Activated CD4-positive, alpha-beta T cell treated with anti-CD3 and anti-CD28 coated beads, Interleukin-2, amount 50 U/mL, for 16 hours (primary cell): ENCODE measurements at places on chromosomes 5 and 9.
A peak's percentile ranks its signal among the peaks of the same experiment; 100 is the strongest.

- DNase-seq = no peak
Measured at GRCh38 chr9:79684711-79685575, 113.2 kb downstream of the TLE4 start.

GRCh38 chr5:136039202-136039601 lies 10.4 kb downstream of the TGFBI start:
- no peak for DNase-seq

GRCh38 chr9:90256345-90256744 lies 386.3 kb downstream of the DIRAS2 start:
- no peak for DNase-seq

DNA sequence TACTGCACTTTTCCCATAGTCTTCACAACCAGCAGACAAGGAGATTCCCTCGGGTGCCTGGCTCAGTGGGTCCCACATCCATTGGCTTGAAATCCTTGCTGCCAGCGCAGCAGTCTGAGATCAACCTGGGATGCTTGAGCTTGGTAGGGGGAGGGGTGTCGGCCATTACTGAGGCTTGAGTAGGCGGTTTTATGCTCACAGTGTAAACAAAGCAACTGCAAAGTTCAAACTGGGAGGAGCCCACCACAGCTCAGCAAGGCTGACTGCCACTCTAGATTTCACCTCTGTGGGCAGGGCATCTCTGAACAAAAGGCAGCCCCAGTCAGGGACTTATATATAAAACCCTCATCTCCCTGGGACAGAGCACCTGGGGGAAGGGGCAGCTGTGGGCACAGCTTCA lies 512.3 kb upstream of the MPDZ start:
- DNase-seq = no peak

DNA sequence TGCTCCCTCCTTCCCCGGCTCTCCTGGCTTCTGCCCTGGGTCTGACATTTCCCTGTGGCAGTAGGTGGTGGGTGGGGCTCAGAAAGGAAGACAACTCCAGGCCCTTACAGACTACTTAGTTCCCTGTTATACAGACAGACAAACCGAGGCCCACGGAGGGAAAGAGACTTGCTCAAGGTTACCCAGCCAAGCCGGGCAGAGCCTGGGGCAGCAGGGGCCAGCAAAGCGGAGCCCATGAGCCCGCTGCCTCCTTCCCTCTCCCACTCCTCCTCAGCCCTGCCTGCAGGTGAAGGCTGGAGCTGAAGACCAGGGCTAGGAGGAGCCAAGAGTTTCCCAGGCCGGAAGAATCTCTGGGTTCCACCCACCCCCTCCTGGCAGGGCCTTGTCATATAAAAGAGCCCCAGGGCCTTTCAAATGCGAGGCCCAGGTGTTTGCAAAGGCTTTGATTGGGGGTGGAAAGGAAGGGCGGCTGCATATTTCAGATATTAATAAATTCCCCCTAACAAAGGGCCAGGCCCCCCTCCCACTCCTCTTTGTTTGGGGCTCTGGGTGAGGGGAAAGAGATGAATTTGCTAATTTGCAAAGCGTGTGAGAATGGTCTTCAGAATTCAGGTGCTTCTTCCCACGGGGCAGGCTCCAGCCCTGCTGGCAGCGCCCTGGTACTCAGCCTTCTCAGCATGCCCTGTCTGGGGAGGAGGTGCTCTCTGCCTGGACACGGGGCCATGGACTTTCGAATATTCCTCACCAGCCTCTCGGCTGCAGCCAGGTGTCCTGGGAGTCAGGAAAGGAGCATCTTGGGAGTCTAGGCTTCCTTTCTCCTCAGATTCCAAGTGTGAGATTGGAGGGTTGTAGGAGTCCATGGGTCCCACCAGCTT lies 21.5 kb downstream of the SLC6A7 start:
- DNase-seq = no peak

DNA sequence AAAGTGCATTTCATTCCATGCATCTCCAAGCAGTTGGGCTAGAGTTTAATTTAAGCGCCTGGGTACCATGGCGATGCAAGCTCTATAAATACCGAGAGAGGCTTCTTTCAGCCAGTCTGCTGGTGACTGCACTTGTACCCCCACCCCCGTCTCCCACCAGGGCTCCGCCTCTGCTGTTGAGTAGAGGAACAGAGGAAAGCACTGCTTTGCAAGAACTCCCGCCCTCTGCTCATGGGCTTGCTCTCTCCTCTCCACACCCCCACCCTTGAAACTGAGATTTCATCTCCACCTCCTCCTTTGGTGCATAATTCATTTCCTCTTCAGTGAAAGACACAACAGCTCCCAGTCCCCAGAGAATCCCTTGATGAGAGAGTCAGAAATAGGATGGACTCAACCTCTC lies 5.1 kb upstream of the WWC1 start:
- no peak for DNase-seq

DNA sequence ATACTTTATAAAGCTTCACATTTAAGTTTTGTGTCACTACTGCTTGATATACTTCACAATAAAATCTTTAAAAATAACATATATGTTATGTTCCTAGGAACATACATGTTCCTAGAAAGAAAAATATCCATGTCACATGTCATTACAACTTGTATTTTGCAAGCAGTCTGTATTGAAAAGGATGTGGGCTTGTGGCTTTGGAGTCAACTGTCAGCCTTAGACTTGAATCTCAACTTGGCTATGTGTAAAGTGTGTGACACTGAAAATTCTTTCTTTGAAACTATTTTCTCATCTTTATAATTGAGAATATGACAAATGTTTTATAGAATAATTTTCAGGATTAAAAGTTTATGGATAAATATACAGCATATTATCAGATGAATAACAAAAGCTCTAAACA lies 273.1 kb downstream of the KIAA0825 start:
- DNase-seq = no peak

DNA sequence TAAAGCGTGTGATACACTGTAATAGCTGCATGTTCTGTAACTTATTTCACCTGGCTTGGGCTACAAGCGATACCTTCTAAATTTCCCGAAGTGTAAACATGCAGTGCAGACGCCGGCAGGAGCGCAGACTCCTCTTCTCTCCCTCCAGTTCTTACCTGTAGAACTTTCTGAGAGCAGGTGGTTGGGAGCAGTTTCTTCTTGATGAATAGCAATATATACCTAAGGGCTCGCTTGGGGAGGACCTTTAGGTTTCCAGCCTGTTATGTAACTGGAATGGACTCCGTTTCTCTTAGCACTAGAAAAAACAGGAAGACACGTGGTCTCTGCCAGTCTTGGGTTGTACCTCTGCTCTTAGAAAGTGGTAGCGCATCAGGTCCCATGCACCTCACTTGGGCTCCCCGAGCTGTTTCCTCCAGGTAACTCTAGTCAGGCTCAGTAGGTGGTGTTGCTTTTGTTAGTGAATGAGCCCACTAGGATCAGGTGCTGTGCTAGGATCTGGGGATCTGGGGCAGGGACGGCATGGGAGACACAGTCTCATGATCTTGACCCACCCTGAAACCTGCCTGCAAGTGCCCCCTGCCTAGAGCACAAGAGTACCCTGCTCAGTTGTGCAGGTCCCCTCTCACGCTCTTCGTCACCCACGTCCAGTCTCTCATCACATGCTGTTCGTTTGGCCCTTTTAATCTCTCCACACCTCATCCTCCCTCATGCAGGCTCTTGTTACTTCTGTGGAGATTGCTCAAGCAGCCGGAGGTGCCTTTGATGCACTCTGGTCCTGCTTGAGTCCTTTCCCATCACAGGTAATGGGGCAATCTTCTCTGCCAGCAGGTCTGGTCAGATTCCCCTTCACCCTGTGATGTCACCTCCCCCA lies 2.8 kb downstream of the TENT4A start:
- DNase-seq = no peak

DNA sequence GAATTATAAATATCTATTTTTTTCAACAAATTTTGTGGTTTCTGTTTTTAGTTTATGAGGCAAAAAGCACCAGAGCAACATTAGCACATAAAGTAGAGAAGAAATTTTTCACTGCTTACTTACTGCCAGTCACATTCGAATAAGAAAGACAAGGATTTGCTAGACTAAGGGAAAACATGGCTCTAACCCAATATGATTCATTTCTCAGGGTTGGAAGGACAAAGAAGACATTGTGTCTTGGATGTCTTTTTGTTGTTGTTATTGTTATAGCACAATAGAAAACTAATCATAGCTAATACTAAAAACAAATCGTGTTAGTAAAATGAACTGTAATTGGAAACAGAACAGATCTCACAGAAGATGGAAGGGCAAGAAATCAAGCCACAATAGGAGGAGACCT lies 90.9 kb upstream of the SLCO6A1 start:
- no peak for DNase-seq

GRCh38 chr5:66361070-66361469 lies 217.0 kb downstream of the SREK1 start:
- DNase-seq = no peak

- DNase-seq = no peak
Measured at GRCh38 chr5:174424219-174425053, 299.9 kb upstream of the MSX2 start.

GRCh38 chr9:13128266-13128860 lies 151.1 kb downstream of the MPDZ start:
- no peak for DNase-seq

- DNase-seq = no peak
Measured at GRCh38 chr9:13395156-13395555, 115.7 kb upstream of the MPDZ start.

DNA sequence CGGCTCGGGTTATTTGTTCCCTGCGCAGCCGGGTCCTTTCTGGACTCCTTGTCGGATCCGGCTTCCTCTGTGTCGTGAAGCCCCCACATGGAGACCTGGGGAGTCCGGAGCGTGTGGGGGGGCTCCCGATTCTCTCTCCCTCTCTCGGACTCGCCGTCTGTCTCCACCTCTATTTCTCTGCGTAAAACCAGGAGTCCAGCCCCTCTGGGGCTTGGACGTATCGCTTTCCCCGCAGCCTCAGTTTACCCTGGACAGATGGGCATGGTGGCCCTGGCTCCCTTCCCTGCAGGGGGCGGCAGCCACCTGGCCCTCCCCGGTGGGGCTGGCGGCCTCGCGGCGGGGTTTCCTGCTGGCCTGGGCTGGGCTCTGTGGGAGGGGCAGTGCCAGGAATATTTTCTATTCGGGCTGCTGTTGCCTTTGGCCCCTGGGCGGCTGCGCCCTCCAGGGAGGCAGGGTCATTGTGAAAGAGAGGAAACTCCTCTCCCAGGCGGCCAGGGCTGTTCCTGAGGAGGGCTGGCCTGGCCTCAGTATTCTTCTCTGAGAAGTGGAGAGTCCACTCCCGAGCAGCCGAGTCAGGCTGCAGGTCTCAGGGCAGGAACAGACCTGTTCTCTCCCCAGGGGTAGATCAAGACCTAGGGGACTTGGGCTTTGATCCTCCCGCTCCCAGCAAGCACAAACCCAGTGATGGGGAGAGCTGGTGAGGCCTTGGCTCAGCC lies 665 bp downstream of the ASS1 start:
- DNase-seq = no peak

DNA sequence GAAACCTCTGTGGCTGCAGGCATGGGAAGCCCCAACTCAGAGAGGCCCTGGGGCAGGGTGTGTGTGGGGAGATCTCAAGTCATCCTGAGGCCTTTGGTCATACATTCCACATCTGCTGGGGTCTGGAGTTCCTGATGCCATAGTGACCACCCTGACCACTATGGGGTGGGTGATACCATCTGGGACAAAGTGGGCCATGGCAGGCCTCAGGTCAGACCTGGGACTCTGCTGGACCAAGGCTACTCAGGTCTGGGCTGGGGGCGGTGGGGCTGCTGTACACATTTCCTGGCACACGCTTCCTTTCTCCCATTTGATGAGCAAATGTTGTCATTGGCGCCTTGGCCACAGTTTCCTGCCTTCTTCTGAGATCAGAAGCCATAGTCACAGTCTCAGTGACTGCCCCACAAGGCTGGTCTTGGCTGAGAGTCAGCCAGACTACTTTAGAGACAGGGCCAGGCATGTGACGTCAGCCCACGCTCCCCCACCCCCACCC lies 15.1 kb upstream of the ACSL6 start:
- DNase-seq = peak; percentile 65

GRCh38 chr9:123589361-123590239 lies 233.6 kb downstream of the CRB2 start:
- DNase-seq = no peak

DNA sequence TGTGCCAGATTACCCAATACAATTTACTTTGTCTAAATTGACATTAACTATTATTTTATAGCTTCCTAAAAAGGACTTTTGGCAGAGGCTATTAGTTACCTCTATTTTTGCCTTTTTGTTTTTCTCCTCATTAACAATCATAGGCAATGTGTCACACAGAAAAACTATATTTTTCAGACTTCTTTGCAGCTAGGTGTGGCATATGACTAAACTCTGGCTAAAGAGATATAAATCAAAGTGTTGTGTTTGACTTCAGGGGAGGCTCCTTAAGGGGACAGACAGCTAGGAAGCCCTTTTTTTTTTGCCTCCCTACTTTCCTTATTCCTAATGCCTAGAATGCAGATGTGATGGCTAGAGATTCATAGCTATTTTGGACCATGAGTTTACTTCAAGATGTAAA lies 19.7 kb upstream of the GCNT4 start:
- no peak for DNase-seq

DNA sequence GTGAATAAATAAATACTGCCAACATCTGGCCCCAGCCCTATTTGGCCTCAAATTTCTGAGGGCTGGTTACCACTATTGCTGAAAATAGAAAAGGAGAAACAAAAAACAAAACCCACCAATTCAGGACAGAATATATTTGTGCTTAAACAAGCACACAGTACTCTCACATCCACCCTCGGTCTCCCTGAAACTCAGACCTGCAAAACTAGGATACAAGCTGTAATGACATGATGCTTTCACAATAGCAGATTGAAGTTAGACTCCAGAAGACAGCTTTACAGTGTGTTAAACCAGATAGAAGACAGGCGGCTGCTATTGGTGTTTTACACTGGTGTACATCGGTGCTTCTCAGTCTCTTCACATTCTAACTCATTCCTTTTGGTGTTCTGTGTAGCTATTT lies 214.9 kb upstream of the DMRT1 start:
- DNase-seq = no peak

DNA sequence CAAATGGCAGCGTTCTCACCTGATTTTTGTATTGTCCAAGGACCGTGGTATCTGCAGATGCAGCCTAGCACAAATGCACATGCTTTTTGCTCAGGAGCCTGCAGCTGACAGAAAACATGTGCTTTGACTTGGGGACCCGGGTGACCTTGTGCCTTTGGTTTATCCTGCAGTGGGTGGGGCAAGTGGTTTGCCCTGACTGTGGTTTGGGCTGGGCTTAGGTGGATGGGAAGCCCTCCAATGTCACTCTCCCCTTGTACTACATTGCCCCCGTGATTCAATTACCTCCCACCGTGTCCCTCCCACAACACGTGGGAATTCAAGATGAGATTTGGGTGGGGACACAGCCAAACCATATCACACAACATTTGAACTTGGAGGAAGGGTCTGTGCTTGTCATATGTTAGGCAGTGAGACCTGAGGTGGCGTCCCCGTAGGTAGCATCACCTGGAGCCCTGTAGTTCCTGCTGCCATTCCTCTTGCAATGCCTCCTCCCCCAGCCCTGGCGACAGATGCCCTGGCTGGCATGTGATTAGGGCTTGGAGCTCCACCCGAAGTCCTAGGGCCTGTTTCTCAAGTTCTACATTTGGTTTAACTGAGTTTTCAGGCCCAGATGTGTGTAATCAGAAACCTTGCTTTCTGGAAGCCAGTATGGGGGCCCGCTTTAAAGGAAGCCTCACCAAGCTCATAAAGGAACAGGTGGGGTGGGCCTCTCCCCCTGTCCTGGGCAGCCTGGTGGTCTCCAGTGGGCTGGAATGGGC lies 2.1 kb downstream of the ANKRD33B start:
- no peak for DNase-seq
